ENCODE measurements at places on chromosomes 1 and 21. TPM values are rescaled to one million over a fixed set of nuclear protein-coding genes. Genes with fewer than 3 reads are reported as not detected.

DNA sequence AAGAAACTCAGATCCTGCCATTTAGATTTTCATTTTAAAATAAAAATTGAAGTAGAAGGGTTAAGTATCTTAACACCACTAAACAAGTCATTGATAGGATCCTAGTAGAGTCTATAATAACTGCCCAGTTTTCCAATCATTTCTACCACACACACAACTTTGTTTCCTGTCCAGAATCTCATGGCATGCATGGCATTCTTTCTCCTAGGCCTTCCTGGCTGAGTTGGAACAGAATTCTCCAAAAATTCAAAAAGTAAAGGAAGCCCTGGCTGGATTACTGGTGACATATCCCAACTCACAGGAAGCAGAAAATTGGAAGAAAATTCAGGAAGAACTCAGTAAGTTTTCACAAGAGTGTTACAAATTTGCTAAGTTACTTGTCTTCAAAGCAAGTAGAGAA lies 111.4 kb upstream of the BMP8A start:
- no peaks in the 10 kb centered on the region for H3K27me3 ChIP-seq
- H3K4me3 ChIP-seq: no peak overlapping the region
- H3K4me1 ChIP-seq: peaks cover 5% of the 10 kb centered on the region
- peak overlapping the region; percentile 55 for H3K27ac ChIP-seq
- H3K36me3 ChIP-seq: peaks cover 50% of the 10 kb centered on the region

DNA sequence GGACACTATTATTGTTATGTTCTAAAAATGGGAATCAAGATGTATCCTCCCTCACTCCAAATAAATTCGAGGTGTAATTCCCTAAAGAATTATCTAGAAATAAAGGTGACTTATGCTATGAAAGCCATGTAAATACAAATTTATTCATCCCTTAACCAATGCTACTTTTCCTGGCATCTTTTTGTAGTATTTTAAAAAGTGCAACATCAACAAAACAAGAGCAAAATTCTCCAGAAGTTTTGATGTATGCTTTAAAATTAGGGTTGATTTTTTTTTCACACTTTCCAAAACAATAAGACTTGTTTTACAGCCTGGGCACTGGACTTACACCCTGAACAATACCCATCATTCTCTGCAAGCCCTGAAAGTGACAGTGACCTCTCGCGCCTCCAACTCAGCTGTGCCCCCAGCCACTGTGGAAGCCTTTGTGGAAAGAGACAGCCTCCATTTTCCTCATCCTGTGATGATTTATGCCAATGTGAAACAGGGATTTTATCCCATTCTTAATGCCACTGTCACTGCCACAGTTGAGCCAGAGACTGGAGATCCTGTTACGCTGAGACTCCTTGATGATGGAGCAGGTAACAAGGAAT lies 21.4 kb upstream of the CLCA1 start:
- H3K36me3 ChIP-seq: no peaks in the 10 kb centered on the region
- DNase-seq: no peak
- H3K27ac ChIP-seq: no peak overlapping the region

DNA sequence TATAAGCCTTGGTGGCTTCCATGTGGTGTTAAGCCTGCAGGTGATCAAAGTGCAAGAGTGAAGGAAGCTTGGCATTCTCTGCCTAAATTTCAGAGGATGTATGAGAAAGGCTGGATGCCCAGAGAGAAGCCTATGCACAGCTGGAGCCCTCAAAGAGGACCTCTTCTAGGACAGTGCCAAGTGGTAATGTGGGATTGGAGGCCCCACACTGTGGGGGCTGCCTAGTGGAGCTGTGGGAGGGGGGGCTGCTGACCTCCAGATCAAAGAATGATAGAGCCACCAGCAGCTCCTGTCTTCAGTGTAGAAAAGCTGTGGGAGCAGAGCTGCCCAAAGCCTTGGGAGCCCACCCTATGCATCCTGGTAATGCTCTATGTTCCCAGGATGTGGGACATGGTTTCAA lies 1512.7 kb upstream of the TPTE start:
- H3K4me3 ChIP-seq: no peak overlapping the region
- H3K4me1 ChIP-seq: no peaks in the 10 kb centered on the region
- H3K36me3 ChIP-seq: no peaks in the 10 kb centered on the region
- peak; percentile 62 for DNase-seq
- no peak overlapping the region for H3K27ac ChIP-seq

The RHD gene
- not detected for total RNA-seq

The NPPA gene
- not detected for total RNA-seq

- no peaks in the 10 kb centered on the region for H3K36me3 ChIP-seq
- no peak overlapping the region for H3K27ac ChIP-seq
- H3K27me3 ChIP-seq: no peaks in the 10 kb centered on the region
- H3K4me1 ChIP-seq: no peaks in the 10 kb centered on the region
- H3K4me3 ChIP-seq: no peak overlapping the region
Measured at GRCh38 chr1:96498744-96499340, 222.7 kb upstream of the PTBP2 start.

DNA sequence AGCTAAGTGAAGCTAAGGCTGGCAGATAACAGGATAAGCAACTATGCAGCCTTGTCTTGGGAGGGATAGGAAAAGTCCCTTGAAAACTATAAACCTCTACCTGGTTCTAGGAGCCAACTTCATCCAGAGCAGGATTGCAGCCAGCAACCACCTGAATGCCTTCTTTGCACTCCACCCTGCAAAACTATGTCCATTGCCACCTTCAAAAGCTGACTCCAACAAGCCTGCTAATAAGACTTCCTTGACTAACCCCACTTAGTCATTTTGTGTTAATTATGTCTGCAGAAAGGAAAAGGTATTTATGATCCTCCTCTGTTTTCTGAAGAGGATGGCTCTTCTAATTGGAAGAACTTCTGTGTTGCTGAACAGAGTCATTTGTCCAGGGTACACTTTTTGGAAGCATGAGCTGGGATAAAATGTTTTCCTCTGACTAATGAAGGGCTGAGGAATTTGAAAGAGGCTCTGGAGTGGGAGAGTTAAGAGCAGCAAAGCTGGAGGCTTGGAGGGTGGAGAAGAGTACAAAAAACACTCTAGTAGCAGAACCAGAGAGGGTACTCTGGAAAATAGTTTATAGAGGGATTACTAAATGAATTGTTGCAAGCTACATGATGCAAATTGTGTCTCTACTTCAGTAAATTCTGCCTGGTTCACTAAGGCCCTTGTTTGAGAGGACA lies 9.6 kb upstream of the RIMKLA start:
- H3K27ac ChIP-seq: no peak overlapping the region
- no peaks in the 10 kb centered on the region for H3K4me1 ChIP-seq
- no peaks in the 10 kb centered on the region for H3K36me3 ChIP-seq
- no peak for DNase-seq

DNA sequence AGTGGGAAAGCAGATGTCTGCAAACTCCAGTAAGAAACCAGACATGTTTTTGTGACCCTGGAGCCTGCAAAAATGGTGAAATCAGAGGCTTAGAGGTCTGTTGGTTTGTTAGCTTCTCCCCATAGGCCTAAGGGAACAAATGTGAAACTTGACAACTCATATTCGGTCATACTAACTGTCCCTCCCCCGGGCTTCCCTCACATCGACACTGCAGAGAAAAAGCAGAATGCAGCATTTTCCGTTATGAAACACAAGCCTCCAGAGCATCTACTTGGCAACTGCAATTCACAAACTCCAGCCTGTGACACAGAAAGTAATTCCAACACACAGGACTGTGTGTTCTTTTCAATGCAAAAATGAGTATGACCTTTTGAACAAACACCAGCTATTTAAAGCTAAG lies 3.7 kb downstream of the KCNA2 start:
- peaks cover 6% of the 10 kb centered on the region for H3K4me1 ChIP-seq
- no peak for DNase-seq
- H3K36me3 ChIP-seq: no peaks in the 10 kb centered on the region
- no peaks in the 10 kb centered on the region for H3K27me3 ChIP-seq
- no peak overlapping the region for H3K4me3 ChIP-seq

The MCM3AP gene
- 121 TPM for total RNA-seq

GRCh38 chr1:87648323-87649119 lies 319.8 kb downstream of the LMO4 start:
- DNase-seq: no peak
- no peaks in the 10 kb centered on the region for H3K4me1 ChIP-seq
- H3K27ac ChIP-seq: no peak overlapping the region
- no peaks in the 10 kb centered on the region for H3K27me3 ChIP-seq
- H3K36me3 ChIP-seq: no peaks in the 10 kb centered on the region

DNA sequence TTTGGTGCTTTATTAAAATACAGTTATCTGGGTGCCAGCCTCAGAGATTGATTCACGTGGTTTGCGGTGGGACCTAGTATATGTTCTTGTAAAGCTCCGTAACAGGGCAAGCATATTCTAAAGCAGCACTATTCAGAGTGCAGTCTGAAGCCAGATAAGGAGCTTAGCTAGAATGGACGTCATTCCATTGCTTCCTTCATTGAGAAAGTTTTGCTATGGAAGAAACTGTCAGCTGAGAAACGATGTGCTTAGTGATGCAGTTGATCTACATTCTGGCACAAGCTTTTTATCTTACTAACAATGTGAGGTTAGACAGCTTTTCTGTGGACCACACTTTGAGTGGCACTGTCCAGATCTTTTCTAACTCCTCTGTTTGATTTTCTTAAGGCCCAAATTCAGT lies 26.2 kb downstream of the SLC44A3 start:
- no peak overlapping the region for H3K27ac ChIP-seq
- H3K4me3 ChIP-seq: no peak overlapping the region
- H3K4me1 ChIP-seq: no peaks in the 10 kb centered on the region
- no peaks in the 10 kb centered on the region for H3K27me3 ChIP-seq
- no peaks in the 10 kb centered on the region for H3K36me3 ChIP-seq

GRCh38 chr1:23816906-23817305 lies 8.3 kb downstream of the HMGCL start:
- H3K4me3 ChIP-seq: no peak overlapping the region
- H3K4me1 ChIP-seq: no peaks in the 10 kb centered on the region
- peaks cover 72% of the 10 kb centered on the region for H3K36me3 ChIP-seq
- no peaks in the 10 kb centered on the region for H3K27me3 ChIP-seq
- DNase-seq: no peak
- no peak overlapping the region for H3K27ac ChIP-seq

GRCh38 chr1:92755541-92756461 lies 29.1 kb downstream of the EVI5 start:
- H3K27ac ChIP-seq: no peak overlapping the region
- H3K4me1 ChIP-seq: no peaks in the 10 kb centered on the region
- no peaks in the 10 kb centered on the region for H3K36me3 ChIP-seq

The PLA2G5 gene
- 8.5 TPM for total RNA-seq

DNA sequence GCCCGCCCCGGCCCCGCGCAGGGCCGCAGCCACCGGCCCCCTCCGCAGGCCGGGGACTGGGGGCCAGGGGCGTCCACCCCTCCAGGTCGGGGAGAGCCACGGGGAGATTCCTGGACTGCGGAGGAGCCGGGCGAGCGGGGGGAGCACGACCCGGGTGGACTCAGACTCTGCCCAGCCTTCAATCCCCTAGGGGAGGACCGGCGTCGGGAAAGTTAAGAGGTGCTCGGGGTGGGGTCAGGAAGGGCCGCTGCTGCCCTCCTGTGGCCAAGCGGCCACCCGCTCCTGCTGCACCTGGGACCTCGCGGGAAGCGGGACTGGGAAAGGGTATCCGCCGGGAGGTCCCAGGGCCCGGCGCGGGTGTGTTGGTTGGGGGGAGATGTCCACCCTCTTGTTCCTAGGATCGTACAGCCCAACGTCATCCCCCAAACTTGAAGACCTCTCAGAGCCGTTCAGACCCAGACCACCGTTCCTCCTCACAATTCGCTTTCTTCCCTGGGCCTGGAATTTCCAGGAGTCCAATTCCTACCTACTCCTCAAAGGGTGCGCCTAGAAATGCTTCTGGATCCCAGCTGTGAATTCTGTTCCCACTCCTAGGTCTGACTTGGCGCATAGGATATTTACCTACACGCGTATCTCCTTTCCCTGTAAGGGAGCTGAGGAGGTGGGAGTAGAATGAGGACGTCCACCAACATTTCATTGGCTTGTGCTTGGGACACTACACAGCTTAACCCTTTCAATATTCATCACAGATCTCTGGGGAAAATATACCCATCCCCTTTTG lies 484 bp upstream of the RHOC start:
- H3K36me3 ChIP-seq: peaks cover 16% of the 10 kb centered on the region
- peak overlapping the region; percentile 99 for H3K27ac ChIP-seq
- H3K27me3 ChIP-seq: no peaks in the 10 kb centered on the region
- H3K4me3 ChIP-seq: peak overlapping the region; percentile 93

- no peak overlapping the region for H3K4me3 ChIP-seq
- H3K36me3 ChIP-seq: no peaks in the 10 kb centered on the region
- DNase-seq: no peak
- peaks cover 17% of the 10 kb centered on the region for H3K4me1 ChIP-seq
- no peaks in the 10 kb centered on the region for H3K27me3 ChIP-seq
- H3K27ac ChIP-seq: no peak overlapping the region
Measured at GRCh38 chr1:206510371-206510770, 3.0 kb downstream of the RASSF5 start.

GRCh38 chr1:31798086-31798432 lies 17.8 kb downstream of the SPOCD1 start:
- no peak overlapping the region for H3K4me3 ChIP-seq
- H3K27ac ChIP-seq: no peak overlapping the region
- H3K4me1 ChIP-seq: peaks cover 5% of the 10 kb centered on the region
- H3K27me3 ChIP-seq: no peaks in the 10 kb centered on the region

The FTCD gene
- total RNA-seq: 0.85 TPM

The SPRR1B gene
- not detected for total RNA-seq

DNA sequence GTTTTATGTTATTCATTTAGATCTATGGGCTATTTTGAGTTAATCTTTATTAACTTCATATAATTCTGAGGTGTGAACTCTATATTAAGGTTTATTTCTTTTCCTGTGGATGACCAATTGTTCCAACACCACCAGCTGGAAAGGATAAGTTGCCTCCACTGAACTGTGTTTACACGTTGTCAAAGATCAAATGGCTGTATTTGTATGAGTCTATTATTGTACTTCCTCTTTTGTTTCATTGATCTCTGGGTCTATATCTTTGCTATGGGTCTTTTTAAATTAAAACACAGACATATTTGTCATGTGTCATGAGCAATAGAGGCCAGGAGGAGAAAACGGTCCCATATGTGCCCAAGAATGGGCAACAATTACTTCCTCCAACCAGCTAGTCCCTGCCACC lies 5.2 kb upstream of the MAB21L3 start:
- no peaks in the 10 kb centered on the region for H3K4me1 ChIP-seq
- no peaks in the 10 kb centered on the region for H3K36me3 ChIP-seq
- H3K27me3 ChIP-seq: no peaks in the 10 kb centered on the region
- H3K4me3 ChIP-seq: no peak overlapping the region

- peak overlapping the region; percentile 87 for H3K27ac ChIP-seq
- H3K4me3 ChIP-seq: peak overlapping the region; percentile 76
- no peak for DNase-seq
- H3K4me1 ChIP-seq: peaks cover 6% of the 10 kb centered on the region
- peaks cover 4% of the 10 kb centered on the region for H3K36me3 ChIP-seq
Measured at GRCh38 chr1:18901952-18902522, 318 bp downstream of the ALDH4A1 start.

GRCh38 chr1:245953876-245954660 lies 553.0 kb downstream of the SMYD3 start:
- H3K4me1 ChIP-seq: no peaks in the 10 kb centered on the region
- no peaks in the 10 kb centered on the region for H3K27me3 ChIP-seq
- no peaks in the 10 kb centered on the region for H3K36me3 ChIP-seq
- H3K4me3 ChIP-seq: peak overlapping the region; percentile 27

Data from ascending aorta (tissue), 2 donors.